ENCODE measurements at places on chromosomes 2 and 18. TPM values are rescaled to one million over a fixed set of nuclear protein-coding genes. Genes with fewer than 3 reads are reported as not detected.

Gene STPG4
- not detected for total RNA-seq

Gene FSIP2
- total RNA-seq: 1.3 TPM

Gene CLEC4F
- not detected for total RNA-seq

Gene NHEJ1
- total RNA-seq: 23.2 TPM

Gene PROM2
- 0.60 TPM for total RNA-seq

Gene UCN
- 1.4 TPM for total RNA-seq

Gene MERTK
- 63.0 TPM for total RNA-seq

Gene FEV
- not detected for total RNA-seq

Gene CAPN14
- total RNA-seq: not detected

Gene HOXD8
- 3.7 TPM for total RNA-seq

All from omental fat pad (tissue), 4 donors.